GM12878 (cell line): ENCODE measurements at places on chromosomes 6 and 20. TPM values are rescaled to one million over a fixed set of nuclear protein-coding genes. Genes with fewer than 3 reads are reported as not detected.
A peak's percentile ranks its signal among the peaks of the same experiment; 100 is the strongest.

DNA sequence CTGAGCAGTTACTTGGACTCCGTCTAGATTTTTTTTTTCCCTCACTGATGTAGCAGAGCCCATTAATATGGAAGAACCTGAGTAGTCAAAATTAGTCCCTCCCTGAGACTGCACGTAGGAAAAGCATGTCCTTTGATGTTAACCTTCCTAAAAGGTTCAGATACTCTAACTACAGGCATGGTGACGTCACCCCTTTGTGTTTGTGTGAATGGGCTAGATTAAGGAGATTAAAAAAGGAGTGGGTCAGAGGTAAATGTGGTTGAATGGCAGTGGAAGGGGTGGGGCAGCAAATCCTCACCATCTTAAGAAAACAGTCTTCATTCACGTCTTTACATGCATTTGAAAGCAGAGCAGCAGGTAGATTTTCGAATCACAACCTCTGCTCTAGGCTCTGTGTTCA is 521.1 kb downstream of the TFAP2B start:
- no peak overlapping the region for H3K27ac ChIP-seq
- no peak overlapping the region for H3K4me3 ChIP-seq
- H3K27me3 ChIP-seq: no peaks in the 10 kb centered on the region
- no peaks in the 10 kb centered on the region for H3K36me3 ChIP-seq
- H3K4me1 ChIP-seq: no peaks in the 10 kb centered on the region
- no peak for DNase-seq

- no peaks in the 10 kb centered on the region for H3K36me3 ChIP-seq
- no peak overlapping the region for H3K27ac ChIP-seq
- no peak for DNase-seq
- H3K27me3 ChIP-seq: no peaks in the 10 kb centered on the region; the same call in 1 of the 2 replicates
- no peaks in the 10 kb centered on the region for H3K4me1 ChIP-seq
These were observed 45.6 kb downstream of the TAF8 start for GRCh38 chr6:42095776-42096541.

DNA sequence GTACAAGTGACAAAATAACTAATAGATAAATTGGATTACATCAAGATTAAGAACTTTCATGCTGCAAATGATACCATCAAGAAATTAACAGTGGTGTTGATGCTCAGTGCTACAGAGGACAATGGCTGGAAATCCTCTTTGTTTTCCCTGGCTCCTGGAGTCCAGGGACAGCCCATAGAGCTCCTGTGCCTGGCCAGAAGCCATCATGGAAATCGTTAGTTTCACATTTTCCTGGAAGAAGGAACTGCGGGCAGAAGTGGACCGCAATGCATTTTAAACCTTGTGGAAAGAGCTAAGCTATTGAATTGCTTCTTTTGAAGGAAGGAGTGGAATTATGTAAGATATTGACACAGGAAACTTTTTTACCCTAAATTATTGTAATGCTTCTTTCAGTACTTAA is 276.0 kb downstream of the GJA1 start:
- H3K4me3 ChIP-seq: no peak overlapping the region
- no peak overlapping the region for H3K27ac ChIP-seq
- H3K27me3 ChIP-seq: no peaks in the 10 kb centered on the region
- DNase-seq: no peak
- H3K36me3 ChIP-seq: no peaks in the 10 kb centered on the region

GRCh38 chr20:49431329-49431728 is 51.1 kb downstream of the KCNB1 start:
- DNase-seq: no peak
- H3K27me3 ChIP-seq: no peaks in the 10 kb centered on the region
- H3K27ac ChIP-seq: no peak overlapping the region
- H3K4me1 ChIP-seq: no peaks in the 10 kb centered on the region
- no peaks in the 10 kb centered on the region for H3K36me3 ChIP-seq

GRCh38 chr6:54366667-54367327 is 58.6 kb downstream of the TINAG start:
- H3K4me1 ChIP-seq: no peaks in the 10 kb centered on the region
- H3K4me3 ChIP-seq: no peak overlapping the region
- no peak for DNase-seq
- H3K27ac ChIP-seq: no peak overlapping the region
- H3K27me3 ChIP-seq: no peaks in the 10 kb centered on the region

The SLC26A8 gene
- total RNA-seq: 0.35 TPM in 1 of 2 replicates, not detected in the other

The ARMC12 gene
- total RNA-seq: 0.56 and 1.0 TPM in 2 replicates

DNA sequence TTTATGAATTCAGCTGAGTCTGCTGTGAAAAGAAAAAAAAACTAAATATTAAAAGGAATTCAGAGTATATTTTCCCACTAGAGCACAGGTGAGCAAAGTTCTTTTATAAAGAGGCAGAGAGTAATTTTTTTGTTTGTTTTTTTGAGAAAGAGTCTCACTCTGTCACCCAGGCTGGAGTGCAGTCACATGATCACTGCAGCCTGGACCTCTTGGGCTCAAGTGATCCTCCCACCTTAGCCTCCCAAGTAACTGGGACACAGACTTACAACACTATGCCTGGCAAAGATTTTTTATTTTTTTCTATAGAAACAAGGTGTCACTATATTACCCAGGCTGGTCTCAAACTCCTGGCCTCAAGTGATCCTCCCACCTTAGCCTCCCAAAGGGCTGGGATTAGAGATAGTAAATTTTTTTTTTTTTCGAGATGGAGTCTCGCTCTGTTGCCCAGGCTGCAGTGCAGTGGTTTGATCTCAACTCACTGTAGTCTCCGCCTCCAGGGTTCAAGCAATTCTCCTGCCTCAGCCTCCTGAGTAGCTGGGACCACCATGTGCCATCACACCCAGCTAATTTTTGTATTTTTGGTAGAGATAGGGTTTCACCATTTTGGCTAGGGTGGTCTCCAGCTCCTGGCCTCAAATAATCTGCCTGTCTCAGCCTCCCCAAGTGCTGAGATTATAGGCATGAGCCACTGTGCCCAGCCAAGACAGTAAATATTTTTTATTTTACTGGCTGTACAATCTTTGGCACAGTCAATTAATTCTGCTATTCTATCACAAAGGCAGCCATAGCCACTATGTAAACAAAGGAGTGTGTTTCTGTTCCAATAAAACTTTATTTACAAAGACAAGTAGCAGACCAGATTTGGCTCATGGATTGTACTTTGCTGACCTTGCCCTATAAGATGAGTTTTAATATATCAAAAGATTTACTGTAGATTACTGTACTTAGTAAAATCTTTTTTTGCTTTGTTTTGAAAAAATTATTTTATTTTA is 14.5 kb upstream of the B4GALT5 start:
- no peaks in the 10 kb centered on the region; the same call in 1 of the 2 replicates for H3K4me1 ChIP-seq
- H3K36me3 ChIP-seq: no peaks in the 10 kb centered on the region

DNA sequence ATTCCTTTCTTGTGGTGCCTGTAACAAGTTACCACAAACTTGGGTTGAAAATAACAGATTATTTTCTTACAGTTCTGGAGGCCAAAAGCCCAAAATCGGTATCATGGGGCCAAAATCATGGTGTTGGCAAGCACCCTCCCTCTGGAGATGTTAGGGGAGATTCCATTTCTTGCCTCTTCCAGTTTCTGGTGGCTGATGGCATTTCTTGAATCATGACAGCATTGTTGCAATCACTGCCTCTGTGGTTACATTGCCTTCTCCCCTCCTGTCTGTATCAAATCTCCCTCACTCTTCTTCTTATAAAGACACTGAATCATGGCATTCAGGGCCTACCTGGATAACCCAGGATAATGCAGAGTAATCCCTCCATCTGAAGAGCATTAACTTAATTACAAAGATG is 17.9 kb upstream of the TENT5A start:
- no peak for DNase-seq
- H3K27me3 ChIP-seq: no peaks in the 10 kb centered on the region
- H3K4me1 ChIP-seq: no peaks in the 10 kb centered on the region
- no peak overlapping the region for H3K4me3 ChIP-seq
- no peak overlapping the region for H3K27ac ChIP-seq

GRCh38 chr20:19347943-19348456 is 135.6 kb downstream of the SLC24A3 start:
- peaks cover 9% of the 10 kb centered on the region for H3K4me1 ChIP-seq
- H3K27ac ChIP-seq: no peak overlapping the region
- peak; percentile 55 for DNase-seq

The ZSCAN23 gene
- 0.77 and 1.6 TPM in 2 replicates for total RNA-seq

The CLIC5 gene
- not detected in 2 replicates for total RNA-seq

DNA sequence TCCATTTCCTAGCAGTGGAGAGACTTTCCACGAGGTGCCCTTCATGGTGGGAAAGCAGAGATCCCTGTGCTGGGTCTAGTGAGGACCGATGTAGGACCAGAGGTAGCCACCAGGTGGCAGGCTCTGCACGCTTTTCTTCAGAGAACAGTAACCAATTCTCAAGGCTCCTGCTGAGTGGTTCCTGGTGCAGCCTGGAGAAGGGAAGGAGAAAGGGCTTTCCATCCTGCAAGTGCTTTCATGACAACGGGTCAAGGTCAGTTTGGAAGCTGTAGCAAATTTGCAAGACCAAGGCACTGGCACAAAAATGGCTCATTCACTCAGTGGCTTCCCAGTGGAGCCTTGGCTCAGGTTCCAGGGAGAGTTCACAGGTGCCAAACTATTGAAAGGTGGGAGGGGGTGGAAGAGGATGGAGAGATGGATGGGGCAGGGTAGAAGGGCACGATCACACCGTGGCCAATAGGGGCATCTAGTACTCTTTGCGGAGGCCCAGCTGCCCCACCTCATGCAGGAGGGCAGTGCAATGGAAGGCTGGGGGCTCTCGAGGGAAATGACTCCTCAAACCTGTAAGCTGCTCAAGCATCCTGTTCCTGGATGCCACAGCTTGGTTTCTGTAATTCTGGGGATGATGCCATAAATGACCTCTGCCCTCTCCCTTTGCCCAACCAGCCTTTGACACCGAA is 25.5 kb upstream of the KCNK16 start:
- H3K27me3 ChIP-seq: no peaks in the 10 kb centered on the region
- H3K27ac ChIP-seq: no peak overlapping the region
- no peak for DNase-seq
- H3K4me3 ChIP-seq: no peak overlapping the region
- H3K4me1 ChIP-seq: peaks cover 2% of the 10 kb centered on the region

The FLOT1 gene
- total RNA-seq: 111 and 115 TPM in 2 replicates

The TOX2 gene
- total RNA-seq: 40.5 and 40.6 TPM in 2 replicates

DNA sequence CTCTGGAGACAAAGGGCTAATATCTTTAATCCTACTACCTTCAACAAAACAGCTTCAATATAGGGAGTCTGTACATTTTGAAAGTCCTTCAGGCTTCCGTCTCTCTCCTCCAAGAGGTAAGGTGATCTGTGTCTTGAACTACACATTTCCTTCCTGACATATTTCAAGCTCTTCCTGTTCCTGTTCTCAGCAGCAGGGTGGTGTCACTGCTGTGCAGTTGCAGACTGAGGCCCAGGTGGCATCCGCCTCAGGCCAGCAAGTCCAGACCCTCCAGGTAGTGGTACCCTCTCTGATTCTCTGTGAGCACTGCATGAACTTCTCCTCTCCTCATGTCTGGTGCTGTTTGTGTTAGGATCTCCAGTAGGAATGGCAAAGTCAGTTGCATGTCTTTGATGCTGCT is 7.8 kb downstream of the NFYA start:
- H3K27ac ChIP-seq: no peak overlapping the region
- H3K36me3 ChIP-seq: peaks cover 4% of the 10 kb centered on the region
- peaks cover 3% of the 10 kb centered on the region; the same call in 1 of the 2 replicates for H3K4me1 ChIP-seq
- H3K27me3 ChIP-seq: no peaks in the 10 kb centered on the region
- H3K4me3 ChIP-seq: no peak overlapping the region

GRCh38 chr20:11231742-11232648 is 558.2 kb upstream of the JAG1 start:
- no peak overlapping the region for H3K27ac ChIP-seq
- no peak overlapping the region for H3K4me3 ChIP-seq
- peaks cover 15% of the 10 kb centered on the region for H3K4me1 ChIP-seq
- H3K27me3 ChIP-seq: no peaks in the 10 kb centered on the region
- no peak for DNase-seq
- no peaks in the 10 kb centered on the region for H3K36me3 ChIP-seq

DNA sequence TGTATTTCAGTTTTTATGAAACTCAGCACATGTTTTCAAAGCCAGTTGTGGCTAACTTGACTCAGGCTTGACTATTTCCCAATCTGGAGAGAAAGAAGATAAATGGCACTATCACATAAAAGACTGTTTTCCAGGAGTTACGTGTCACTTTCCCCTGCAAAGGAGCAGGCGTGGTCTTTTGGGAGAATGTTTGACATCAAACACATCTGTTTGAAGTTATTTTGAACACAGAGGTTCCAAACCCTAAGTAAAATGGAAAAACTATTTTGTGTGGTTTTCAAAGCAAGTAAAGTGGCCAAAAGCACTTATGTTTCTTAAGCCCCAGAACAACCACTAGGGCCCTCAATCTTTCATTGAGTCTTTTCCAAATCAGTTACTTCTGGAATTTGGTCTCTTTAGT is 89.7 kb downstream of the FOXF2 start:
- no peaks in the 10 kb centered on the region for H3K27me3 ChIP-seq
- no peaks in the 10 kb centered on the region for H3K36me3 ChIP-seq
- no peak overlapping the region for H3K4me3 ChIP-seq
- peaks cover 20% of the 10 kb centered on the region for H3K4me1 ChIP-seq

GRCh38 chr6:136149311-136149710 is 100.8 kb downstream of the MTFR2 start:
- DNase-seq: no peak
- H3K4me1 ChIP-seq: no peaks in the 10 kb centered on the region
- no peak overlapping the region for H3K4me3 ChIP-seq
- no peak overlapping the region for H3K27ac ChIP-seq
- H3K27me3 ChIP-seq: peaks cover 3% of the 10 kb centered on the region; the same call in 1 of the 2 replicates

GRCh38 chr20:34639755-34640222 is 37.1 kb downstream of the PIGU start:
- H3K36me3 ChIP-seq: no peaks in the 10 kb centered on the region; the same call in none of the 2 replicates
- H3K27me3 ChIP-seq: no peaks in the 10 kb centered on the region
- no peak for DNase-seq
- H3K27ac ChIP-seq: no peak overlapping the region
- H3K4me1 ChIP-seq: no peaks in the 10 kb centered on the region

The PGC gene
- 0.26 and 1.2 TPM in 2 replicates for total RNA-seq

The COX4I2 gene
- not detected in 2 replicates for total RNA-seq

The EYA4 gene
- total RNA-seq: not detected in 2 replicates

GRCh38 chr20:57317789-57318371 is 11.7 kb upstream of the SPO11 start:
- no peak overlapping the region for H3K27ac ChIP-seq
- H3K4me3 ChIP-seq: no peak overlapping the region
- no peak for DNase-seq

DNA sequence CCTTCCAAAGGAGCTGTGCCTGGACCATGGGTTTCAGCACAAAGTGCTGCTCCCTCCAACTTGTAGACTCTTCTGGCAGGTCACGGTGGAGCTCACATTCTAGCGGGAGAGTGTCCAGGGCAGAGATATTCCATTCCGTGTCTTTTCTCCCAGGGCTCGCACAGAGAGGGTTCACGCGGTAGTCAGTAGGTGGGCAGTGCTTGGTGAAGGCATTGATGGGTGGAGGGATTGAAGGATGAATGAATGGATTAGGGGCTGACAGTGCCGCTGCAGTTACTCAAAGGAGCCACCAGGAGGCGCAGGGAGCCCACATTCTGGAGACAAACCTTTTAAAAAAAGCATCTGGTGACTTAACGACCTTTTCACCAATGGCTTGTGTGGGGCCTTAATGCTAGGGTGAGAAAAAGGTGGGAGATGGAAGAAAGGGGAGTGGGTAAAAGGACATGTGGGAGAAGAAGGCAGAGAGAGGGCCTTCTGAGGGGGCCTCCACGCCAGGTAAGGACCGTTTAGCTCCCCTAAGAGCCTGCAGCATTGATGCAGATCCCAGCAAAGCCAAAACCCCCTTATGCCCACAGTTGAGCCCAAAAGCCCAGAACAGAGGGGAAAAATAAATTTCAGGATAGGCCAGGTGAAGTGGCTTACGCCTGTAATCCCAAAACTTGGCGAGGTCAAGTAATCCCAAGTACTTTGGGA is 17.5 kb upstream of the FAM110A start:
- H3K27me3 ChIP-seq: no peaks in the 10 kb centered on the region
- DNase-seq: no peak
- no peak overlapping the region for H3K27ac ChIP-seq
- no peaks in the 10 kb centered on the region for H3K4me1 ChIP-seq
